ENCODE measurements at places on chromosomes 1 and 21. TPM values are rescaled to one million over a fixed set of nuclear protein-coding genes. Genes with fewer than 3 reads are reported as not detected.

DNA sequence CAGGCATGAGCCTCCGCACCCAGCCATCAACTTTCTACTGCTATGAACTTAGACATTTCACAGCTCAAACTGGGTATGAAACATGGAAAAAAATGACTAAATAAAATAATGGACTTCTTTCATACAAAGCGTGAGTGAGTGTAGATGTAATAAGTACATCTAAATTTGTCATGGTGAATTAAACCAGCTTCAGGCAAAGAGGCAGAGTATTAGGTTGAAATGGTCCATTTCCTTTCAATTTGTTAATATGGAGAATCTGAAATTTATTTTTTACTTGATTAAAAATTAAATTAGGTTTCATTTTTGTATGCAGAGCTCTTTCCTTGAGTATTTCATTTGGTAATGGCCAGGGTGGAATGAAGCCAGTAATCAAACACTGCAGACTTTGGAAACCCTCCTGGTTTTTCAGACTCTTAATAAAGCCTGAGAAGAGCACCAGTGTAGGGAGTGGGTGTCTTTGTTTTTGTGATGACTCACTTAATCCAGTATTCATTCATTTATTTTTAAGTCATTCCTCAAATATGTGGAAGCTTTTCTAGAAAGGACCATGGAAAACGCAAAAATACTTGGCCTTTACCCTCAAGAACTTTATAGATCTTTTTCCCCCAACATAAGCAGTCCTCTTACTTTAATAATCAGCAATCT lies 49.2 kb downstream of the ALG14 start:
- no peak for DNase-seq

- DNase-seq = no peak
Observed at GRCh38 chr1:160256396-160257046, 5.8 kb downstream of the DCAF8 start.

GRCh38 chr1:46490406-46490655 lies 695 bp downstream of the DMBX1 start:
- no peak for DNase-seq

DNA sequence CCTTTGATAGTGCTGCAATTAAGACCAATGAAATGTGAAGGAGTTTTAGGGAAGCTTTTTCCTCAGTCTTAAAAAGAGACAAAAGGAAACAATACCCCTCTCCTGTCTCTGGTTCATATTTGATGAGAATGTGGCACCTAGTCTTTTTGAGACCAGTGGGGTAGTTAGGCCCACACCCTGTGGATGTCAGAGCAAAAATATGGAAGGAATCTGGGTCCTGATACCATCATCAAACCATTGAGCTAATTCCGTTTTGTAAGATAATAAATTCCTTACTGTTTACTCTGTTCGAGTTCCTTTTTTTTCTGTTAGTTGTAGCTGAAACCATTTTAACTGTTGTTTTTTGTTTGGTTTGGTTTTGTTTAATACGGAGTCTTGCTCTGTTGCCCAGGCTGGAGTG lies 33.3 kb downstream of the PTPRC start:
- DNase-seq = no peak

GRCh38 chr1:30379684-30380624 lies 343.4 kb downstream of the MATN1 start:
- DNase-seq = no peak

- no peak for DNase-seq
Observed at GRCh38 chr21:16082038-16082816, 352.4 kb downstream of the USP25 start.

DNA sequence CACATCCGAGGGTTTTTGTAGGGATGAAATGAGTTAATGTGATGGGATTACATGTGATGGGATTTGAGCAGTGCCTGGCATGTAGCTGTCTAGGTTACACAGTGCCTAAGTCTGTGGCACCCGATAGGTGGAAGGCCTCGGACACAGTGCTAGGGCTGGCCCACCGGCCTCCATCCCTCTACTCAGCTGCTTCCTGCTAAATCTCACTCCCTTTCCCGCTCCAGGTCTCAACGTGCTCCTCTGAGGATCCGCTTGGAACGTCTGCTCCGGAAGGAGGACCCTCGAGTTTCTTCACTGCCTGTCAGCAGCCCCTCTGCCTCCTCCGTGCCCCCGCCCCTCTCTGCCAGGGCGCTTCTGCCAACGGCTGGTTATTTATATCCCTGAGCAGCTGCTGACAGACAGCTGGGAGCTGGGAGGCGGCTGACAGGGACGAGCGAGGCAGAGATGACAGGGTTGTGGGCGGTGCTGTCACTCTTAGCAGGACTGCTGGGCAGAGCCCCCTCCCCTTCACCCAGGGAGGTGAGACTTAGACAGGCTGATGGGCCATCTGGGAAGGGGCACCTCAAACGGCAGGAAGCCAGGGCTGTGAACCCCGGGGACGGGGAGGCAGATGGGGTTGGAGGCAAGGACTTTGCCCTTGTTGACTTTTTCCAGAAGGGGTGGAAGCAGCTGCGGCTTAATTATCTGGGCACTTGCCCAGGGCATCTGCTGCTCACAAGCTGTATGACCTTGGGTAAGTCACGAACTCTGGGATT lies 26.6 kb upstream of the LRRN2 start:
- DNase-seq = no peak

GRCh38 chr1:85223334-85223733 lies 22.5 kb upstream of the SYDE2 start:
- DNase-seq = no peak

DNA sequence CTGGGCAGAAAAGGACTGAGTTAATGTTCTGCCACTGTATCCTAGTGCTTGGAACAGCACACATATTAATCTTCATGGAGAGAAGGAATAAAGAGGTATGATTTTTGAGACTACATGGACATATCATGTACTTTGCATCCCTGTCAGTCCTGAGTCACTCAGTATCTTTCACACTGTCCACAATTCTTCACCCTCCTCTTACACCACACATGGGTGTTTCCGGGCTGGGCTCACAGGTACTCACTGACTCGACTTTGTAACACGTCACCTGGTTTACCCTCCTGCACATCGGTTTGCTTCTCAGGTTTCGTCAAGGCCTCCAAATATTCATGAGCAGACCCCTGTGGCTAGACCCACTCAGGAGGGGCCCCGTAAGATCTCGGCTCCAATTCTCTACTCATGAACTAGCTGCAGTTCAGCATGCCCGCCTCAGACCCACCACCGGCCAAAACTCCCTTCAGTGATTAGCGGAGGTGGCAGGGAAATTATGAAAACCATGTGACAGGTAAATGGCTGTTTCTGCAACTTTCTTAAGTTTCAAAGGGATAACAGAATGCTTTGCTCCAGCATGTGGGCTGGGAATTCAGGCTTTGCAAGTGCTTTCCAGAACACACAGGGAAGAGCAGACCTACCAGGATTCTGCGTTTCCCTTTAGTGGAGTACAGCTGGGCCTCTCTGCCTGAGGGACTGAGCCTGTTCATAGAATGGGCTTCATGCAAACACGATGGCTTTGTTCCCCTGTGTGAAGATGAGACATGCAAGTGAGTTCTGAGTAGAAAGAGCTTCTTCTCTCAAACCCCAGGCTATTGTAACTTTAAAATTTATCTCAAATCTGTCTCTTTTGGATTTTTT lies 31.3 kb upstream of the TRABD2B start:
- DNase-seq = no peak

GRCh38 chr21:21457077-21457476 lies 458.9 kb downstream of the NCAM2 start:
- DNase-seq = no peak

Gene KCNA3
- total RNA-seq = 24.0 TPM

Gene FAM229A
- 5.4 TPM for total RNA-seq

Gene RPE65
- total RNA-seq = not detected

Gene P3R3URF
- total RNA-seq = not detected

Gene NT5C1A
- total RNA-seq = 0.74 TPM

Gene ALDH4A1
- total RNA-seq = 4.4 TPM

Gene OR2T33
- total RNA-seq = not detected

Gene RAB3B
- 0.07 TPM for total RNA-seq

Measured in activated T-helper 2 cell treated with anti-CD3 and anti-CD28 coated beads, Interferon-gamma antibody, Interleukin-2, Interleukin-4, amounts not matched to agents 10 μg/mL and 5 μg/mL and 100 μg/mL, durations not matched to agents 14 hours and 24 hours and 36 hours (primary cell).